ENCODE measurements at places on chromosomes 4 and X.

GRCh38 chr4:83556816-83557215, 20.9 kb downstream of the GPAT3 start:
- DNase-seq = no peak

DNA sequence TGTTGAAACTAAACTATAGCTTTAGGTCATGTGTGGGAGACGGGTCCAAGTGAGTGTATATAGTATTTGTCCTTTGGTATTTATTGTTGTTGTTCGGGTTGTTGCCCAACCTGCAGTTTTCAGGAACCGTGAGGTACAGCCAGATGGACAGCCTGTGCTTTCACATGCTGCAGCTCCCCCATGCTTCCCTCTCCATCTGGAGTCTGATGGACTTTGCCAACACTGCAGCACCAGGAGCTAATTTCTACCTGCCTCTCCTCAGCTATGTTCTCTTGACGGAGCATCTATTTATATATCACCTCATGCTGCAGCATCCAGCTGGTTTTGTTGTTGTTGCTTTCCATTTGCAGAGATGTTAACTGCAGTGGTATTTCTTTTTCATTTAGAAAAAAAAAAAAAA, 80.1 kb downstream of the TLL1 start:
- no peak for DNase-seq

GRCh38 chr4:94515365-94515764, 63.6 kb downstream of the PDLIM5 start:
- DNase-seq = no peak

GRCh38 chrX:29143356-29143755, 556.1 kb downstream of the IL1RAPL1 start:
- no peak for DNase-seq

DNA sequence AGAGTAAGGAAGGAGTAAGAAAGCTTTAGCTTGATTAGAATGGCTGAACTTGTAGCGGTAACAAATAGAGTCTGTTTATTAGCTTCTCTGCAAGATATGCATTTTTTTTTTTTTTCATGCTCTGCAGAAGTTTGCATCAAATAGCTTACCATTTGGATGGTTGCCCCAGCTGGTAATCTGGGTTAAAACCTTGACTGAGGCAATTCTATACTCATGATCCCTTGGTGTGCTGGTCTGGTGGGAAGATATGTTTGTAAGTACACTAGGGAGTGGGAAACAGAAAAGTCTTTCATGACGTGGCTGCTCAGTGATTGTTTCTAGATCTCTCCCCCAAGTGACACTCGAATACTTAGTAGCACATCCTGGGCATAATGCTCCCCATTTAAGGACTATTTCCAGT, 32.1 kb downstream of the SEPTIN11 start:
- no peak for DNase-seq

GRCh38 chr4:75630174-75630936, at the start of gene CDKL2:
TSS of gene CDKL2 (minus strand) at chr4:75630528. CDS start at chr4:75625988, 4,540 bp downstream.
- peak; percentile 83 for DNase-seq

DNA sequence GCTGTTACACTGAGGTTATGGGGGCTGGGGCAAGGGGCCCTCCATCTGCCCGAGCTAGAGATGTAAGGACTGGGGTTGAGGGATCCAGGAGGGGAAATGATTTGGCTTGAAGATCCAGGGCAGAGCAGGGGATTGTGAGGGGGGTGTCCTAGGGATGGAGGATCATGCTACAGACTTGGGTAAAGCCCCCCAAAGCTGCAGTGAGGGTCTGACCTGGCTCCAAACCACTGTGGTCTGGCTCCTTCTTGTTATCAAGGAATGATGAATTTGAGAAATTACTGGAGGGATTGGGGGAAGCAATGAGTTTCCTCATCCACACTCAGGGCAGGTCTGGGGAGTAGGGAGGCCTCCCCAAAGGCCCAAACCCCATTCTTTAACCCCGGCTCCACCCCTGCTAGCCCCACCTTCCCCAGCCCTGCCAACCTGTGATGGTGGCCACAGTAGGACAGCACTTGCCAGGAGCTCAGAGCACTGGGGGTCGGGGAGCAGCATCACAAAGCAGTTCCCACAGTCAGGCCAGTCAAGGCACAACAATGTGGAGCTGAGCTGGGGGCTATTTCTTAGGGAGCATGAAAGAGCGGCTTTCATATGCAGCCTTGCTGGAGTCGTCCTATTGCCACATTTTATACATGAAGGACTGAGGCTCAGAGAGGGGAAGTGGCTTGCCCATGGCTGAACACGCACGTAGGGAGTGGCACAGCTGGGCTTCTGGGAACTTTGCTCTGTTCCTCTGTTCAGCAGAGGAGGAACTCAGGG, 165.5 kb downstream of the EFNB1 start:
- DNase-seq = no peak

DNA sequence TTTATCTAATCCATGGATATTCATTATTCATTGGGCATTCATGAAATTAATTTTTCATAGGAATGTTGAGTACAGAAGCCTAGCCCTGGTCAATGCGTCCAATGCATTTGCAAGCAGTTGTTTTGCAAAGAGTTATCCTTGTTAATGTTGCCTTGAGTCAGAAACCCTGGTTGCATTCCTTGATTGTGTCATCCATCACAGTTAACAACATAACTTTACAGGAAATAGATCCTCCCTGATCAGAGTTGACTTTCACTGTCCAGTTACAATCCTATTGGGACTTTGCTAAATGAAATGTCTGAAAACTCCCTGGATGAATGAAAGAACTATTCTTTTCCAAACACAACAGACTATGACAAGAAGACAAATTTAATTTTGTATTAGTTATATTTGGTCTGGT, 924.3 kb upstream of the SLIT2 start:
- DNase-seq = no peak

- no peak for DNase-seq
Observed at GRCh38 chrX:150582338-150582948, 14.0 kb downstream of the MTM1 start.

DNA sequence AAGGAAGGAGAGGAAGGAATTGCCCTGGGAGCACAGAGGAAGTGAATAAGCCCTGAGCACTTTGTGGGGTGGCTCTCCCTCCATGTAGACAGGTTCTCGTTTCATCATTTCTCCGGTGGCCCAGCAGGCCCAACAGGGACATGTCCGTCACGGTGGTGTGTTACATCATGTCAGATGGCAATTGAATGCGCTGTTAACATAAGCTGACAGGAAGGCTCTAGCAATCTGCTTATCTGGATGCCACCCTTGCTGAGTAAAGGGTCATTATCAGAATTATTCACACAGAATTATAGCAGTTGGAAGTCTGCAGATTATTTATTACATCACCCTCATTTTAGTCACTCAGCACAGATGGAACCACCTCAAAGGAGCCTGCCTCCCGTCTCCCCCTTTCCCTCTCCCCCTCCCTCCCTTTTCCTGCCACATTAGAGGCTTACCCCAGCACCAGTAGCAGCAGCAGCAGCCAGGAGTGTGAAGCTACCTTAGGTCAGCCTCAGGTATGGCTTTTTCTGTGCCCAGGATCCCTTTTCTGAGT, 124.3 kb upstream of the TRIM2 start:
- no peak for DNase-seq

GRCh38 chrX:140504371-140505324, at the start of gene SOX3:
TSS of gene SOX3 (minus strand) at chrX:140505069. CDS start at chrX:140505060, 9 bp downstream.
- DNase-seq = no peak

DNA sequence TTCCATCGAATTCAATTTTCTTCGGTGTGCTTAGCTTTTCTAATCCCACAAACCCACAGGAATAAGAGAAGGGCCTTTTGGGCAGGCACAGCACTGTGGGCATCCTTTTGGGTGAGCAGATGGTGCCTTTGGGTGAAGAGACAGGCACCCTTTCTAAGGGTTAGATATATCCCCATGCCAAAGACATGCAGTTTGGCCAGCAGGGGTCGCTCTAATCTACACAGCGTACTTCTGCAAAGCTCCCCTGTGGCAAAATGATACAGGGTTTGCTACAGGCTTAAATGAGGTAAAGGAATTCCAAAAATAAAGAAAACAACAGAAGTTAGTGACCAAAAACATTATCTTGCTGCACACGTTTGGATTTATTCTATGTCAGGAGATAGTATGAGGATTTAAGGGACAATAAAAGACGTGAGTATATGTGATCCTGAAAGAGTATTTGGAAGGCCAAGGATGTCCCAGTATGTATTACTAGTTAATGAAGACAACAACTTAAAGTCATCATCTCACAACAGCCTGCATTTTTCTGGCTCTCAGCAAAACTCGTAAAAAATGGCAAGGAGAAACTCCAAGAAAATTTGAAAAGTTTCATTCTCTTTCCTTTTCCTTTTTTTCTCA, 49.5 kb downstream of the PHEX start:
- DNase-seq = no peak

DNA sequence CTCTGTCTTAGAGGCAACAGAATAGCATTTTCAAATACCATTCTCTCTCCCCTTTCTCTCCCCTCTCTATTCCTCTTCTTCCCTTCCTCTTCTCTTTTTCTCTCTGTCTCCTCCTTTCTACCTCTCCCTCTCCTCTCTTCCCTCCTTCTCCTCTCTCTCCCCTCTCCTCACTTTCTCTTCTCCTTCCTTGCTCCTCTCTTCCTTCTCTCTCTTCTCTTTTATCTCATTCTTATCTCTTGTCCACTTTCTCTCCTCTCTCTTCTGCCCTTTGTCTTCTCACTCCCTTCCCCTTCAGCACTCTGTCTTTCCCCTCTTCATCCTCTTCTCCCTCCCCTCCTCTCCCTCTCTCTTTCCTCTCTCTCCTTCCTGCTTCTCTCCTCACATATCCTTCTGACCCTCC, 2265.8 kb upstream of the TENM3 start:
- no peak for DNase-seq

- DNase-seq = no peak
Observed at GRCh38 chr4:142559986-142560385, 286.1 kb downstream of the INPP4B start.

DNA sequence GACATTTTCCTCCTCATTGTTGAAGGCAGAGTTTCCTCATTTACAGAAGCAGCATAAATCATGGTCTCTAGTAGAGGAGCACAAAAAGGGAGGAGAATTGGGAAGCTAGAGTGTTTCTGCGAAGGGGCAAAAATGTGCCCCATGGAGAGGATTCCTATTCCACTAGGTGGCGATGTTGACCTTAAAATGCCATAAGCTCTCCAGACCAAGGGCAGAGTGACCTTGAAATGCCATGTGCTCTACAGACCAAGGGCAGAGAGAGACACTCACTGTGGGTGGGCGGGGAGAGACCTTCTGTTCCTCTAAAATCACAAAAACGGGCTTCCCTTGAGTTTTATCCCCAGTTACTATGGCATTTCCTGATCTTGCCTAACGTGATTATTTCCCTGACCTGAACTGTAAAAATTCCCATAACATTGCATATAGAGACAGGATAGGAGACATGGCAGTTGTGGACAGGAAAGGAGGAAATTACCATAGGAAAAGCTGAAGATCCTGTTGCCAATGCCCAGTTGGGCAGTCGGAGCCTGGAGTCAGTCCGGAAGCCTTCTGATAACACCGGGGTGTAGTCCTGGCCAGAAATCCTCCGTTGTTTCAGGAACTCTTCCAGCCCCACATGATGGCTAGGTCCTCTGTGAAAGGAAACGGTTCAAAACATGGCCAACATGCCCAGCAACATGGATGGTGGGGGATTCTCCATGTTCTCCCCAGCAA, 567.7 kb downstream of the MAGEB5 start:
- peak; percentile 2 for DNase-seq

- DNase-seq = no peak
Observed at GRCh38 chr4:76090241-76090691, 15.8 kb downstream of the ART3 start.

- no peak for DNase-seq
Observed at GRCh38 chrX:85907316-85907715, 140.0 kb downstream of the CHM start.

GRCh38 chr4:173056710-173057109, 111.9 kb upstream of the GALNT7 start:
- no peak for DNase-seq

GRCh38 chr4:11866391-11866790, 437.7 kb upstream of the HS3ST1 start:
- DNase-seq = no peak

DNA sequence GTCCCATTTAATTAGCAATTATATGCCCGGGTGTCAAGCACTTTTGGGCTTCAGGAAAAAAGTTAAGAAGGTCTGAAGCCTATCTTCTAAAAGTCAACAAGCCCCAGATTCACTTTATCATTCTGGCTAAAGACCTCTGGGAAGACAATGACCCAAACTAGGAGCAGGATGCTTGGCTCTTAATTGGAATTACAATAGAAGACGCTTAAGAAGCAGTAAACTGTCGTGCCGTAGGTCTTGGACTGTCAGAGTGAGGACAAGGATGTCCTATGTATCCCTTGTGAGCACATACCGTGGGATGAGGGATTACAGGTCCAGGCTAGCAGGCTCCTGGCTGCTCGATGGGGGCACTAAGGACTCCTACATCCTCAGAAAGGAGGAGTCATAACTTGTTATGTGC, 3.2 kb upstream of the ARHGAP36 start:
- no peak for DNase-seq

GRCh38 chr4:136106753-136107152, 1425.5 kb downstream of the PCDH18 start:
- no peak for DNase-seq

DNA sequence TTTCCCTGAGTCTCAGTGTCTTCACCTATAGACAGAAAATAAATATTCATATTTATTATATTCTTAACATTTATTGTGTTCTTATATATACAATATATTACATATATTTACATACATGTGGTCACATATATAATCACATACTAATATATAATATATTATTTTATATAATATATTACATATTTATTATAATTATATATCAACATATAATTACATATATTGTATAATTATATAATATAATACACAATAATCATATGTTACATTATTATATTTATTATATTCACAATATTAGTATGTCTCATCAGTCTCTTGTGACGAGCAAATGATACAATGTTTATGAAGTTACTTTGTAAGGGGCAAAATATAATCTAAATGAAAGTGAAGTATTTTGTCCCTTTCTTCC, 87.7 kb downstream of the KDR start:
- DNase-seq = no peak

- DNase-seq = no peak
Observed at GRCh38 chr4:143358923-143359643, 22.4 kb downstream of the GAB1 start.

GRCh38 chr4:140706276-140706625, 49.9 kb downstream of the TBC1D9 start:
- no peak for DNase-seq

DNA sequence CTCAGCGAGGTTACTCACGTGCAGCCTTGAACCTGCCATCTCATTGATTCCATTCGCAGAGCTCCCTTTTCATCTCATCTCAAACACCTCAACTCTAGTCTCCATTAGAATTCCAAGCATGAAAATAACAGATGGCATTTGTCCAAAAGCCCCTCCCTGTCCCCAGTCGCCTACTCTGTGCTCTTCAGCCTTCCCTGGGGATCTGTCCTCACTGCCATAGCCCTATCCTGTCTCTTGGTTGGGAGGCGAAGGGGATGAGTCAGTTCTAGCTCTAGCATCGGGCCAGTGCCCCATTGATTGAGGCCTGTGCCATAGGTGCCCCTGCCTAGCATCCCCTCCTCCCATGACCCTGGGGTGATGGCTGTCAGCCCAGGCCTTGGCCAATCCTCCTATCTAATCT, 134.0 kb upstream of the PJA1 start:
- DNase-seq = no peak

GRCh38 chrX:33273535-33273934, 62.2 kb upstream of the DMD start:
- no peak for DNase-seq

GRCh38 chr4:1244978-1245471, 3.9 kb downstream of the CTBP1 start:
- no peak for DNase-seq

Data from NCI-H187 treated with DMSO at 0.1 percent for 48 hours (cell line).